ENCODE measurements at places on chromosomes 1 and 21.
A peak's percentile ranks its signal among the peaks of the same experiment; 100 is the strongest.

DNA sequence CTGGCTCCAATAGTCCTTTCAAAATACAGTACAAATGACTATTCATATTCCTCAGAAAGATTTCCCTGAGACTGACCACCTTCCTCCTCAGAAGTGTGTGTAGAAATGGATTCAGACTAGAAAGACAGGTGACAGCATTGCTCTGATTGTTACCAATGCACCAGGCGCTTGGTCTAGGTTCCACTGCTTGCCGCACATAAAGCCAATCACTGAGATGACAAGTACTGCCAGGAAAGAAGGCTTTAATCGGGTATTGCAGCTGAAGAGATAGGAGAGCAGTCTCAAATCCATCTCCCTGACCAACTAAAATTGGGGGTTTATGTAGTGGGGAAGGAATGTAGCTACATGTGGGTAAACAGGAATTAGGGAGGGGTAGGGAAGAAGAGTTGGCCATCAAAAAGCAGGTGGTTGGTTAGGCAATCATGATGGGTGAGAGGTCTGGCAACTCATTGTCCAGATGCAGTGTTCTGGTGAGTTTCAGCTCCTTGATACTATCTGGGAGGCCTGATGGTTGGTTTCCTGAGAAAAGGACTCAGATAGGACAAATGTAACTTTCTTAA is 98.0 kb downstream of the KCNH1 start:
- no peak for DNase-seq

GRCh38 chr21:31559368-31560119 is 99.9 kb upstream of the SOD1 start:
- peak; percentile 89 for DNase-seq

DNA sequence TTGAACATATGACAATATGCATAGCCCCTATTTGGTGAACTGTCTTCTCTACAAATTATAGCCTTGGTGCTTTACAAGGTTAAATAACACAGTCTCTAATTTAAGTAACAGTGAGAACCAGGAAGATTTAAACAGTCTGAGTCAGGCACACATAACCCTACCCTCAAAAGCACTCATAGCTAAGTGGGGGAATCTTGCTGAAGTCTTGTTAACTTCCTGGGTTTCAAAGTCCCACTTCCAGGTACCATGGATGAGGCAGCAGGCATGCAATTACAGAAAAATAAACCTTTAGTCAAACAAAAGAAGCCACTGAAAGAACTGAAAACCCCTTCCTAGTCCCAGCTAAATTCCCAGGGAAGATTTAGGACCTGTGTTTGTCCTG is 147.6 kb downstream of the PBX1 start:
- DNase-seq = no peak

DNA sequence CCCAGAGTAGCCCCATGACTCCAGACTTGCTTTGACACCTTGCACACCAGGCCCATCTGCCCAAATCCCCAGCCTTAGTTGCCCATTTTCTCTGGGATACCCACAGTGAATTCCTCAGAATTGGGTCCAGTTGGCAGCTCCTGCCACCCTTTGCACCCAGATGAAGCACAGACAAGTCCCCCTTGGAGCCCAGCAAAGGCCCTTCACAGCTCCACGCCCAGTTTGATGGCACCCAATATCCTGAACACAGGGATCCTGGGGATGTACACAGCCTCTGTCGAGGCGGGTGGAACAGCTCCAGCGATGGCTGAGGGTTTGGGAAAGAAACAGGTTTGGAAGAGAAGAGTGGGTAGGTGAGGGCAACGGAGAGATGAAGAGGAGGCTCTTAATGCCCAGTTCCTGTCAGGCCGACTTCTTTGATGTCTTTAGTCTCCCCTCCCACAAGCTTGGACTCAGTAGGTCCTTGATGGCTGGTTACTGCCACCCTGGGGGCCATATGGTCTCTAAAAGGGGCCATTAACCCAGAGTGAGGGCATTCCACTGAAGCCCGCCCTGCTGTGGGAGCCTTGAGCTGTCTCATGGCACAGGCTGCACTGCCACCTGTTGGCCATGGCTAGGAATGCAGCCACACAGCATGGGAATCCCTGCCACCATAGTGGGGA is 21.7 kb downstream of the TMEM53 start:
- peak; percentile 40 for DNase-seq

- no peak for DNase-seq
These were observed 54.9 kb upstream of the B3GALT2 start for GRCh38 chr1:193241132-193241827.

- DNase-seq = no peak
These were observed 14.9 kb upstream of the HMGCS2 start for GRCh38 chr1:119783354-119784185.

DNA sequence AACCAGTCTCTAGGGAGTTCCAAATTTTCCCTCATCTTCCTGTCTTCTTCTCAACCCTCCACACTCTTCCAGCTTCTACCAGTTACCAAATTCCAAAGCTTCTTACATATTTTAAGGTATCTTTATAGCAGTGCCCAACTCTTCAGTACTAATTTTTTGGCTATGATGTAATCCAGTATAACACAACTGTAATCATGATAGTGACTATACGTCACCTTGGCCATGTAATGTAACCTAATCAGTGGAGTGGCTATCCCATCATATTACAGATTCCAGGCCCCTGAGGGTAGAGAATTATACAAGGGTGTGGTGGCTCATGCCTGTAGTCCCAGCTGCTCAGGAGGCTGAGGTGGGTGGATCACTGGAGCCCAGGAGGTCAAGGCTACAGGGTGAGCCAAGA is 143.2 kb downstream of the CLEC20A start:
- DNase-seq = no peak

All from amniotic stem cell (primary cell).